Stimulated activated CD8-positive, alpha-beta memory T cell treated with anti-CD3 and anti-CD28 coated beads, Interleukin-2, amount 100 ng/mL, for 48 hours (primary cell): ENCODE measurements at places on chromosomes 11 and 22.

- no peak for DNase-seq
These were observed 4.4 kb downstream of the MOGAT2 start for GRCh38 chr11:75721852-75722668.

- DNase-seq = no peak
These were observed 277.6 kb upstream of the ZC3H12C start for GRCh38 chr11:109815500-109816150.

- DNase-seq = no peak
These were observed 430.3 kb downstream of the SOX6 start for GRCh38 chr11:15926071-15926470.

DNA sequence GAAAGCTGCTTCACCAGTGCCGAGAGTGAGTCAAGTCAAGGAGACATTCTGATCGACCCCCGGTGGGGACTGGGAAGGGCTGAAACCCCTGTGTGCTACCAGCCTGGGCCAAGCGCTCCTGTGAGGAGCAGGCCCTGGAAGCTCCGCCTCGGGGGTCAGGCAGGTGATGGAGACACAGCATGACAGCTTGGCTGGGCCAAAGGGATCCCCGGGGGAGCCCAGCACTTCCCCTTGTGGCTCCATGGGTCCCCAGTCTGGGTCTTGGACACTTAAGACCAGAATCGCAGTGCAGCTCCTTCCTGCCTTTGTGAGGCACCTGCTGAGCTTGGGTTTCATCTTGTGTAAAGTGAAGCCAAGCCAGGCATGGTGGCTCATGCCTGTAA is 89.2 kb downstream of the MORC2 start:
- no peak for DNase-seq

GRCh38 chr11:1344056-1344635 is 34.7 kb upstream of the TOLLIP start:
- DNase-seq = no peak

- DNase-seq = no peak
These were observed 11.0 kb upstream of the OR10D3 start for GRCh38 chr11:124172101-124172500.

GRCh38 chr11:76041208-76041607 is 165.1 kb downstream of the WNT11 start:
- DNase-seq = no peak

DNA sequence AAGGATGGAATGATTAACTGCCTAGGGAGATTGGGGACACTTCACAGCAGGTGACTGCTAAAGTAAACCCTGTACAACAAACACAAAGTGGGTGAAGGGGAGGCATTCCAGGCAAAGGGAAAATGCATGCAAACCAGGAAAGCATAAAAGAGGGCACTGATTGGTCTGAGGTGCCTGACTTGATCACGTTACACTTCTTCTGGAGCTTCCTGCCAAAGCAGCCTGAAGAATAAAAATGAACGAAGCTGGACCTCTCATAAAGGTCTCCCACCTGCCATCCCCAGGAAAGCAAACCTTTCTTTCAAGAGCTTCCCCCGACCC is 46.7 kb upstream of the SCUBE2 start:
- no peak for DNase-seq

- DNase-seq = no peak
These were observed 1036.0 kb downstream of the OPCML start for GRCh38 chr11:132496341-132496740.

DNA sequence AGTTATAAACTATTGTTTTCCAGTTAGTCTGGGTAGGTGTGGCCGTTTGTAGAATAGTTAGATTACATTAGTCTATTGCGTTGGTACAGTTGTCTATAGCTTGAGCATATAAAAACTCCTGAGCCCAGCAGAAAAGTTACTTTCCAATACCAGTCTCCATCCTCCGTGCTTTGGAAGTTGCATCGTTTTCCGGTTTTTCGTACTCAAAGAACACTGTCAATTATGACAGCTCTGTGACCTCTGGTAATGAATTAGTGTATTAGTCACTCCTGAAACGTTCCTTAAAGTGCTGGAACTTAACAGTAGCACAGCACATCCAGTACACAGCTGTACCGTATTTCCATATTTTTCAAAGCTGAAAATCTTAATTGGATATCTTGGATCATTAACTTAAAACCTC is 808 bp upstream of the MSANTD2 start:
- no peak for DNase-seq

GRCh38 chr11:119671561-119672015 is 57.4 kb downstream of the NECTIN1 start:
- DNase-seq = no peak

GRCh38 chr11:50088231-50088630 is 55.6 kb downstream of the OR4C45 start:
- DNase-seq = no peak

GRCh38 chr11:34454308-34455032 is 15.7 kb downstream of the CAT start:
- no peak for DNase-seq

DNA sequence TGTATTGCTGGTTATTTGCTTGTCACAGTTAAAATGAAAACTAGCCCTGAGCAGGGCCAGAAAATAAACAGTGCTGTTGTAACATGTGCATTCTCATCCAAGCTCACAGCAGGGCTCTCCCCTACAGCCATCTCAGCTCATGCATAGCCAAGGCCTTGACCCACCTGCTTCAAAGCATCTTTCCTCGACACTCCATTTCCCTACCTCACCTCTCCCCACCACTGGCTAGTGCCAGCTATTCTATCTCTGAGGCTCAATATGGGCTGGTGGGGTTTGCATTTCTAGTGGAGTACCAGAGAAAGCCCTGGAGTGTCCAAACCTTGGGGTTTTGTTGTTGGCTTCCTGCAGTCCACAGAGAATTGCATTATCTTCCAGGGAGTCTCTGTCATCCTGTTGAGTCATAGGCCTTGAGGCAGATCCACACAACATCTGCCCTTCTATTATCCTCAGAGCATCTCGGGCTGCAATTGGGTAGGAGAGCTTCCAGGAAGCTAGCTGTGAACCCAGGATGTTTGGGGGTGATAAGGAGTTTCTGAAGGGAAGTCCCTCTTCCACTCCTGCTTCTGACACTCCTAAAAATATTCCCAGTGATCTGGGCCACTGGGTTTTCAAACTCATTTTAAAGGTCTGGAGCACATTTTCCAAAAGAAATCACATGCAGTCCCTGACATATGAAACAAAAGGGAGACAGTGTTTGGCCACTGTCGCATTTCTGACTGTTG is 36.1 kb upstream of the AMOTL1 start:
- DNase-seq = no peak

- DNase-seq = no peak
These were observed 13.7 kb upstream of the A4GALT start for GRCh38 chr22:42734406-42734805.

DNA sequence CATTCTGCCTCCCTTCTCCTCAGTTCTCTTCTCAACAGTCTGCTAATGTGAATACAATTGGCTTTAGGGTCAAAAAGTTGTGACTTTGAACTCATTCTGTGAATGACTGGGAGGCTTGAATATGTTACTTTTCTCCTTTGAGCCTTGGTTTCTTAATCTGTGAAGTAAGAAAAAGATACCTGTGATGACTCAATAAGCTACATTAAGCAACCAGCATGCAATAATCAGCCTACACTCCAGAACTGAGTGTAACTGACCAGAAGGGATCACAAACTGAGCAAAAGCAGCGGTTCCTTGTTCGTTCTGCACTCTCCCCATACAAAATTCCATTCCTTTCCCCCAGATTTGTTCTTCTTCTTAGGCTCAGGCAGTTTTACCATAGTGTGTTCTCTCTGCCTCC is 23.4 kb downstream of the ZNF202 start:
- DNase-seq = no peak

- no peak for DNase-seq
These were observed 23.5 kb upstream of the ARHGAP42 start for GRCh38 chr11:100663583-100663982.

- DNase-seq = no peak
These were observed 145.0 kb downstream of the CCDC34 start for GRCh38 chr11:27217948-27218420.

GRCh38 chr11:123253223-123253622 is 58.2 kb upstream of the CLMP start:
- no peak for DNase-seq

DNA sequence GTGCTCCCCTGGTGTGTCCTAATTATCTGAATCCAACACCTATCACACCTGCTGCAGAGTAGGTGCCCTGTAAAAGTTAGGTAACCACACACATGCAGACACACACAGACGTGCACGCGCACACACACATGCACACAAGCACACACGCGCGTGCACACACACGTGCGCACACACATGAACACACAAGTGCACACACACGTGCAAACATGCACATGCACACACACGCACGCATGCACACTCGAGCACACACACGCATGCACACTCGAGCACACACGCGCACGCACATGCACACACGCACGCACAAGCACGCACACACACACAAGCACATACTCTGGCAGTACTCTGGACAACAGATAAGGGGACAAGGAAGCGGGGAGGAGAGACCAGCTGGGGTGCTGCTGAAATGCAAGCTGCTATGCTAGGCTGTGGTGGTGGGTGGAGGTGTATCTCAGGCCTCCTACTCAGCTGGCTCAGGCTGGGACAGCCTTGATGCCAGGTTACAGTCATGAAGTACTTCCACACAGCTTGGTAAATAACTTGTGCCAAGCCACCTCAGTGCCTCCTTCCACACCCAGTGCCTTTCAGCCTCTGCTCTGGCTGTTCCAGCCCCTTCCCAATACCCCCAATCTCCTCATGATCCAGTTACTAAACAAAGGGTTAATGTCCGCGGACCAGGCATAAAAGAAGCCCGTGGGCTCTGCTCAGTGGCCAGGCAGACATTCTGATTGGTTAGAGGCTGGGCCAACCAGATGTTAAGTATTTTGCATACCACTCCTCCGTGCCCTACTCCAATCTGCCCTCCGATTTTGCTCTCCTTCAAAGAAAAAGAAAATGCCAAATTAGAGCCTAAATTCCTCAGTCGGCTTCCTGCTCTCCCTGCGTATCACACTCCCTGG is 374.1 kb downstream of the TENM4 start:
- no peak for DNase-seq

DNA sequence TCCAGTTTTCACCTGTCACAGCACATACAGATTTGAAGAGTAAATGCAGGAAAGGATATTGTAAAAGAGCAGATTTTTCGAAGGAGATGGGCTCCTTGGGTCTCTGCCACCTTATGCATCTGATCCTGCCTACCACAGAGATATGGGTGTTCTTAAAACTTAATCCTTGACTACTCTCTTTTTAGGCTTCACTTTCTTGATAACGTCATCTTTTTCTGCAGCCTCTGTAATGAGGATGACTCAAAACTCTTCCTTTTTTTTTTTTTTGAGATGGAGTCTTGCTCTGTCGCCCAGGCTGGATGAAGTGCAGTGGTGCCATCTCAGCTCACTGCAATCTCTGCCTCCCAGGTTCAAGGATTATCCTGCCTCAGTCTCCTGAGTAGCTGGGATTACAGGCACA is 7.8 kb downstream of the PRR14L start:
- no peak for DNase-seq

GRCh38 chr11:3050386-3051195 is 6.6 kb downstream of the CARS1 start:
- DNase-seq = no peak

DNA sequence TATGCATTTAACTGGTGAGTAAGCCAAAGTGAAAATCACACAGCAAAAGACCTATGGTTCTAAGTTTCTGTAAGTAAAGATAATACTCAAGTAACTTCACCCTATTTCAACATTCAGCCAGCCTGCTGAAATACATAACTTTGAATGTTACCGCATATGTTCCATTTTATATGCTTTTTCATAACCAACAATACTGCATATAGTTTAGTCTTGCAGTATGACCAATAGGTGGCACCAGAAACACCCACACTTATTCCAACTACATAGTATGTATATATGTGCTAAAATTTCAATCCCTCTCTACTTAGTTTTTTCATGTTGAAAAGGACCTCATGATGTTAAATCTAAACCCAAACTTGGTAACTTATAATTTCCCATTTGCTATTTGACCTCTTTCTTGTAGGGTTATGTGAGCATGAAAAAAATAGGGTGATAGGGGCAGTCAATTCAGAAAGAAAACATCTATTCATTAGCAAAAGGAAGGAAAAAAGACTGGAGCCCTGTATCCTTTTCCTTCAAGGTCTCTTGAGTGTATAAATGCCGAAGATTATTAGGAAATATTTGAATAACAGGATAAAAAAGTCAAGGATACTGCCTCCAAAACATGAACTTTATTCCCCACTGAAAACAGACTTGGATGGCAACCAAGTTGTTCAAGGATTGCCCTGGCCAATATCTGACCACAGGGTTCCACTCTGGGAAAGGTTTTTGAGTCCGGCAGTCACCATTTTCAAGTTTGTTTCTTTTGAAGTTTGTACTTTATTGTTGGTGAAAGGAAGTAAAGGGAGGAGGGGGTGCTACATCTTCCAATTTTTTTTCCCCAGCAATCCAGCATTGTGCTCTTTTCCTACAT is 23.8 kb upstream of the FZD4 start:
- no peak for DNase-seq

DNA sequence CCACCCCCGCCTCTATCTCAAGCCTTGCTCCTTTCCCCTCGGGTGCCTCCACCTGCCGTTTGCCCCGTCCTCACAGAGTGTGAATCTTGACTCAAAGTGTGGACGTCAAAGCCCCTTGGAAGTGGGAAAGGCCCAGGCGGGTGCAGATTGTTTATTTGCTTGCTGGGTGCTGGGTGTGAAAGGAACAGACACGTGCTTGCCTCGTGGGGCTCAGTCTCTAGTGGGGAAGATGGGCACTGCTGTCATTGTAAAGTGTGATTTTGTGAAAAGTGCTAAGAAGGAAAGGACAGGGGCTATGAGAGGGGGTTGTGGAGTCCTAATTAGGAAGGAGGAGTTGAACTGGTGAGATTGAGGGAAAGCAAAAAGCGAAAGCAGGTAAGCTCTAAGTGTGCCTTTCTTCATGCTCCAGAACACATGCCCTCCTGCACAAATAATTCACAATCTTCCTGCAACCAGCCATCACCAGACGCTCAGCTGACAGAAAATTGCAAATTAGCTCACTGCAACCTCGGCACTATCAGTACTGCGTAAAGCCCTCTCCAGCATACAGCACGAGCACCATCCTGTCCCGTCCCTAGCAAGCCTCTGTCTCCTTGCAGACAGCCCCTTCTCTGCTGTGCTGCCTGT is 9.7 kb upstream of the GCAT start:
- no peak for DNase-seq

DNA sequence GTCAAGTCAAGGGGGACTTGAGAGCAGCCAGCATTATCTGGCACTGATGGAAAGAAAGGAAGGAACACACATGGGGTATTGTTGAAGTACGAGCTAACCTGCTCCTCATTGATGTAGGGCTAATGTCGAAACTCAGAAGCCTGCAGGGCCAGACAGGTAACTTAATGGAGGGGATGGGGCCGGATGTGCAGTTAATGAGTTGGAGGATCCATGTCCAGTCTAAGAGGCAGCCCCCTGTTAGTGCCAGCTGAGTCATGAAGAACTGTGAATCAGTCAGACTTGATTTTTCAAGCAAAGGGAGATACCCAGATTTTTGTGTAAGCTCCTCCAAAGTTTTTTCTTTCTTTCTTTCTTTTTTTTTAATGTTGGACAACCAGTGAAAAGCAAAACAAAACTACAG is 65.6 kb downstream of the CECR2 start:
- no peak for DNase-seq
